ENCODE measurements at places on chromosomes 7 and 10.

DNA sequence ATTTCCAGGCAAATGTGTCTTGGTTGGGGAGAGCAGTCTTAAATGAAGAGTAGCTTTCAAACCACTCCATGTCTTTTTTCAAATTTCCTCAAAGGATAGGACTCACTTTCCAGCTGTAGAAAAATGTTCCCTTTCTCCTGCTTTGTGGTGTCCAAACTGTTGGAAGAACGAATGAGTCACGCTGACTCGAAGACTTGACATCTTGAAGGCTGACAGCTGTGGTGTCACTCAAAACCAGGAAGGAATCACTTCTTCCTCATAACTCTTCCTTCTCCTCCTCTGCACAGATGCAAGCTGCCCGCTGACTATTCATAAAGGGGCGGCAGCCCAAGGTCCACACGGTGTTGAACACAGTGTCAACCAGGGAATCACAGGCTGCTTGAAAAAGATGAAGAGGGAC lies 19.2 kb downstream of the PLA2G12B start:
- DNase-seq: no peak

DNA sequence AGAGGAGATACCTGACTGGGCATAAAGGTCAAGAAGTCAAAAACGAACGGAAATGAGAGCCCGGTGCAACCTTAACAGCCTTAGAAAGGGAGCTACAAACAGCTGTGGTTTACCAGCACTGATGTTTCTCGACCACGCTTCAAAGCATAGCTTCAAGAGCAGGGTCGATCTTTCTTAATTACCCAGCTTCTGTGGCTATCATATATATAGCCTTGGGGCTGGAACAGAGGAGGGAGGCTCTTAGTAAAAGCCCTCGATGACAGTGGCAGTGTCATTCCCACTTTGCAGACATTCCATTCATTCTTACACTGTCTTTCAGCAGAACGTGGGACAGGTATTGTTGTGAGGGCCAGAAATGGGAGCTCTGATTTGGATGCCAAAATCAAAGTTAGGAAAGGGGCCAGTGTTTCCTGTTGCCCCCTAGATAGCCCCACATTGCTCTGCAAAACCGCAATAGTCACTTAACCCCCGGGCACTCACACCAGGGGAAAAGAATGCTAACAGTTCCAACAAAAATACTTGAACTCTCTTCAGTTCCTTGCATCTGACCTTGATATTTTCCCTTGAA lies 141.5 kb downstream of the MTPAP start:
- no peak for DNase-seq

DNA sequence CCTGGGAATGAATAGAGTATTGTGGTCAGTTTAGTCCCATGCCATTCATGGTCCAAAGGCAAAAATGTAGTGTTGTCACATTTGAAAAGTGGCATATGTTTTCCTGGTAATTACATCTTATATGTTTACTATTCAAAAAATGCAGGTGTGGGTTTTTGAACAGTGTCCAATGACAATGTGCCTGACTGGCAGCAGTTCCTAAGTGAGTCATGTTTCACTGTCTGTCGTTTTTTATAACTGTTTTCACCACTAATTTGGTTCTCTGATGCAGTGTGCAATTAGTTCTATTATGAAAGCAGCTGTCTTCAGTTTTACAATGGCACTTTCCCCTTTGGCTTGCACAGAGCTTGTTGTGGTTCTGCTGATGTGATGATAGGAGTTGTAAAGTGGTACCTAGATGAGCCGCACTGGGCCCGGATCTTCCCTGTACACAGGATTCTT lies 162.3 kb downstream of the SEM1 start:
- DNase-seq: no peak

DNA sequence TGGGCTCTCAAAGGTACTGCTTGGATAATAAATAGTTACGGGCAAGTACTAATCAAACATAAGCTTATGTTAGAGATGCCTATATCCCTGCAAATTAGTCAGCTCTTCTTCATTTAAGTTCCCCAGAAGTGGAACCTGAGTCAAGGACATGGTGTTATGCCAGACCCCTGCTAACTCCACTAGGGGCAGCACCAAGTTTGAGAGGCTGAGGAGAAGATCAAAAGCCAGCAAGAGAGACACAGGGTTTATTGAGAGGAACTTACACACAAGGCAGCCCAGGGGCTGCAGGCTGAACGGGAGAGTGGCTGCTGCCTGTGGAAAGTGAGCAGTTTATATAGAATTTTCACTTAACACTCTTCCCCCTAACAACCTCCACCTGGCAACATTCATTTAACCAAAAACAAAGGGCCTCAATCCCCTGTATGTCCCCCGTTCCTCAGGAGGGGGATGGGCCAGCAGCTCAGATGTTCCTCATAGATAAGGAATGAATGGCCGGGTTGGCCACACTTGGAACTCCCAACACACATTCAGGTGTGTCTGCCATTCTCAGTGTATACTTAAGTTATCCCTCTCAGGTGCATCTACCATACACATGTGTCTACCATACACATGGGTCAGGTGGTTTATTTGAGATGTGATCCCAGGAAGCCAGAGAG lies 62.6 kb upstream of the GHITM start:
- no peak for DNase-seq

DNA sequence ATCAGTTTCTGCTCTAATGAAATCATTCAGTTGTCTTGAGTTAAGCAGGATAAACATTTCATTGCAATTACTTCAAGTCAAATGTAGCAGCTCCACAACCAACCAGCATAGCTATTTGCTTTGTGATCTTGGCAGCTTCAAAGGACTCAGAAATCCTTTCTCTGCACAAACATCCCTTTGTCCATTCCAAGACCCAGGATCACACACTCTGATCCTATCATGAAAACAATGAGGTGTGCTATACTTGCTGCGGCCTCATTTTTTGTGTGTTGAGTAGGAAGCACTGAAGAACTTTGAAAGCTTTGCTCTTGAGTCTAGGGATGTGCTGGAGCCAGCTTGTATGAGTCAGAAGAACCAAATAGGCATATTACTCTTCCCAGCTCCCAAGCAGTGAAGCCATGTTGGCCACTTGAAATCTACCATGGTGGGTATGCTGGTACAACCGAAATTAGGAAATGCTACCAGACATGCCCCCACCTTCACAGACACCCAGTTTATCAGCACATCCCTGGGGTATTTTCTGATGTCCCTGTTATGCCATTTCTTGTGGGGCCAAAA lies 199.4 kb upstream of the PRSS58 start:
- DNase-seq: no peak

GRCh38 chr7:18861514-18862118 lies 255.8 kb downstream of the TWIST1 start:
- DNase-seq: no peak

GRCh38 chr7:1193593-1194424 lies 33.8 kb upstream of the ZFAND2A start:
- DNase-seq: no peak

GRCh38 chr10:63773962-63774361 lies 252.8 kb downstream of the REEP3 start:
- DNase-seq: no peak

DNA sequence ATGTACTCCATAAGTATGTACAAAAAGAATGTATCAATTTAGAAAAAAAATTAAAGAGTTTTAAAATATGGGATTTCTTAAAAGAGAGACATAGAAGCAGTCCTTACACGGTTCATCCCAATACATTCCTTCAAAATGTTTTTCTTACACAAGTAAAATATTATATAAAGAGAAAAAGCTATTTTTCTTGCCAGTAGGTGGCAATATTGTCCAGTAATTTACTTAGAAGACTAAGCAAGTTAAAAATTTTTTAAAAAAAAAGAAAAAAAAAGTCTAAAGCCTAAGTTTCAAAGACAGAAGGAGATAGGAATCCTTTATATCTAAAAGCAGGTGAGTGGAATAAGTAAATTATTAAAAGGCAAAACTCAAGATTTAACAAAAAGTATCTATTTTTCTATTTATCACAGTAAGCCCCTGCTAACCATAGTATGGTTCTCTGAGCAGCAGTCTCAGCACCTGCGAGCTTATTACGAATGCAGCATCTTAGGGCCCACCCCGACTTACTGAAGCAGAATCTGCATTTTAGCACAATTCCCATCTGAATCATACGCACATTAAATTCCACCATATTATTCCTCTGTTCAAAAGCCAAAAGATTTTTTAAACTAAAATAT lies 240.6 kb downstream of the DGKI start:
- no peak for DNase-seq

GRCh38 chr7:6271694-6272440 lies 557 bp downstream of the CYTH3 start:
- DNase-seq: no peak

- DNase-seq: no peak
Observed at GRCh38 chr7:137395420-137395819, 51.9 kb upstream of the PTN start.

GRCh38 chr10:74993649-74994048 lies 117.8 kb upstream of the SAMD8 start:
- no peak for DNase-seq

DNA sequence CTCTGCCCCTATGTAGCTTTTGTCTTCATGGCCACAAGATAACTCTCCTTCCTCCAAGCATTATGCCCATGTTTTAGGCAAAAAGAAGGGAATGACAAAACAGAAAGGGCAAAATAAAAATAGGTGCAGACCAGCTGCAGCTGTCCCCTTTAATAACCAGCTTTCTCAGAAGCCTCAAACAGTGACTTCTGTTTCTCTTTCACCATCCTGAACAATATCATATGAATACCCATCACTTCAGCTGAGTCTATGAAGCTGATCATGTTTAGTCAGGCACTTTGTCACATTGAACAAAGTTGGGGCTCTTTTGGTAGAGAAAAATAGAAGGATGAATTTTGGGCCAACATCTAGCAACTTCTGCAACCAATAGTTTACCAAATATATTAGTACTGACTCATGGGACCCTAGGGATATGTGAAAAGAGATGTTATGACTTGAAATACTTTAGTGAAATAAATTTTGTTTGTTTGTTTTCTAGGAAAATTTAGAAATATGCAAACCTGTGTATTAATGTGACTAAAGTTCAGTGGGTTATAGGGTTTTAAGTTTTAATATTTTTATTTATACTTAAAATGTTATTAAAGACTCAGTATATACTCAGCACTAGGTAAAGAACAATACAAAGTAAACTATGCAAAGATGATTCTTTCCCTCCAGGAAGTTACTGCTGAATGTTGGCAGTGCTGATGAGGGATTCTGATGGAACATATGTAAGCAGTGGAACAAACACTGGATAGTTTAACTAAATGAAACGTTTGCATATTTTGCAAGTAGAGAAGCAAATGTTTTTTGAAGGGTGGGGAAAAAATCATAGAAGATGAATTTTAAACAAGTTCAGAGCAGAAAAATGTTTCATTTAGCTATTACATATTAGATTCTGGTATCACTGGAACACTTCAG lies 133.7 kb downstream of the FOXP2 start:
- DNase-seq: no peak

- DNase-seq: no peak
Observed at GRCh38 chr7:153354071-153354470, 594.5 kb downstream of the ACTR3B start.

DNA sequence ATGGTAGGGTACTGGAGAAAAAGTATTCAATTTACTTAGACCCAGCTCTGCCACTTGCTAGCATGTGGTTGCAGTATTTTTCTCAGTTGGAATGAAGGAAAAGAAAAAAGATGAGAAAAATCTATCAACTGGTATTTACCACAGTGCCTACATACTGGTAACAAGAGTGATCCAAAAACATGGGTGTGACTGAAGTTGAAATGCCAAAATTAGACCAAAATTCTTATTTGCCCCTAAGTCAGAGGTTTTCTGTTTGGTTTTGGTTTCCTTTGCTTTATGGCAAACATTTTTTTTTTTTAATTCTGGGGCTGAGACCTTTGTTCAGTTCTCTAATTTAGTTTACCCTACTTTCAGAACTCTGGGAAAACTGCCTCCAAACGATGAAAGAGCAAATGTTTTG lies 12.3 kb downstream of the HYCC1 start:
- DNase-seq: no peak

DNA sequence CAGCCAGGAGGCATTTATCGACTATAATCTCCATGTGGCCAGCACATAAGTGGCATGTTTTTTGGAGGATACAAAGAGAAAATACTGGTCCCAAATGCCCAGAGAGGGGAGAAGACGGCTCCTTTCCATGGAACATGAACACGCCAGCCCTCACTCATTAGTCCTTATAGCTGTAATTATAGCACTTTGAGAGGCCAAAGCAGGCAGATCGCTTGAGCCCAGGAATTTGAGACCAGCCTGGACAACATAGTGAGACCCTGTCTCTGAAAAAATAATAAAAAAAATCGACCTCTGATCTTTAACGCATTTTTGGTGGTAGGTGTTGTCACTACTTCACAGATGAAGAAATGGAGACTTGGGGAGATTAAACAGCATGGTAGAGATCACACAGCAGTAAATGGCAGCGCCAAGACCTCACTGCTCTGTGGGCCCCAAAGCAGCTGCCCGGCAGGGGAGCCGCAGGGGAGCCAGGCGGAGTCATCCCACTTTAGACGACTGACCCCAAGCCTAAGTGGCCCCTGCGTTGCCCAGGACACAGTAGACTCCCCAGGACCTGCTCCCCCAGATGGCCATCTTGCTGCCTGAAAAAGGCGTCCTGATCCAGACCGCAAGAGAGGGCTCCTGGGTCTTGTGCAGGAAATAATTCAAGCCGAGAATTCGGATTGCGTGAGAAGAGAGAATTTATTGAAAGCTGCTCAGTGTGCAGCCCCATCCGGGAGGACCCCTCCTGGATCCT lies 21.2 kb upstream of the PRKAG2 start:
- DNase-seq: no peak

GRCh38 chr7:128121711-128122530 lies 90.7 kb upstream of the LRRC4 start:
- DNase-seq: no peak

GRCh38 chr10:10629512-10629911 lies 388.2 kb upstream of the CELF2 start:
- no peak for DNase-seq

DNA sequence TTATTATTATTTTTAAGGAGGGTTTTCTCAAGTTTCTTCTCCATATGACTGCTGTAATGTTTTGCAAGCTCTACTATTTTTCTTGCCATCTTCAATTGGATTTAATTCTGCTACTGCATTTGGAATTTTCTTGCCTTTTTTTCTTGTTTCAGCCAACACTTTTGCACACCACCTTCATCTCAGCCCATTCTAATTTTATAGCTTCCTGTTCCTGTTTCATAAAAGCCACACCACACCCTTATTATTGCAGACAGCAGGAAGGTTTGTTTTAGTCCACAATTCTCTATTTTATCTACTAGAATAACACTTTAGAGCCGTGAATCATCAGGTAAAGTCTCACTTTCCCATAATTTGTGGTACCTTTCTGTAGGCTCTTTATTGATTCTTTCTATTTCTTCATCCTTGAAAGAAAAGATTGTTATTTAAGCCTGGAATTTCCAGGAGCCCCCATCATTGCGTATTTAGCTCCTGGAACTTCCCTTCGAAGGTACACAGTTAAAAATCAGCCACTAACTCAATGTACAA lies 209.3 kb upstream of the TBX20 start:
- no peak for DNase-seq

GRCh38 chr10:94639902-94640301 lies 43.6 kb upstream of the CYP2C18 start:
- no peak for DNase-seq

DNA sequence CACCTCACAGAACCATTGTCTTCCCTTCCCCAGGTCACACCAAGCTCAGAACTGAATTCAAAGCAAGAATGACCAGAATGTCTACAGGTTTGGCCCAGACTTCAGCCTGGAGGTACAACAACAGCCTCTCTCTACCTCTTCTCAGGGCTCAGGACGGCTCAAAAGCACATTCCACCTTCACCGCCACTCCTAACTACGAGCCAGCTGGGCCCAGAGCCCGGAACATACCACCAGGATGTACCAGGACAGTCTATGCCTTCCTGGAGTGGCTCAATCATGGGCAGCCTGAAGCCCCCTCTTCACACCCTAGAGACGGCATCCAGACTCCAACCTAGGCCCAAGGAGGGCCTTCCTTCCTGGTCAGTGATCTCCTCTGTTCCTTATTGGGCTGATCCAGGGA lies 41.6 kb downstream of the ANXA8 start:
- DNase-seq: no peak

GRCh38 chr10:117619223-117619622 lies 76.7 kb downstream of the EMX2 start:
- no peak for DNase-seq
